ENCODE measurements at places on chromosomes 2 and 18. TPM values are rescaled to one million over a fixed set of nuclear protein-coding genes. Genes with fewer than 3 reads are reported as not detected.

DNA sequence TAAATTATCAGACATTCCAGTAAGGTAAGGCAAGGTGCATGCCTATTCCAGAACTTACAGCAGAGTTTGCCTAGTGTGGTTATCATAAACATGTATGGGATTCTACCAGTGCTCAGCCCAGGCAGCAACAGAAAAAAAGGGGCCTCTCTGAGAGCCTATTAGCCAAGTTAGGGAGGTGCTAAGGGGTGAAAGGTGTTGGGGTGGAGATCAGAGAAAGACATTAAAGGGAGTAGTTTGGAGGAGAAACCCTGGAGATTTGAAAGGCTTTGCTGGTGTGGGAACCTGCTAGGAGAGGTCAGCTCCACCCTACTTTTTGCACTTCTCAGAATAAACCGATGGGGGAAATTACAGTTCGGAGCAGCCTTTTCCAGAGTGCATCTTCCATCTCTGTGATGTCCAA is 2.9 kb downstream of the ARPC2 start:
- H3K4me1 ChIP-seq, result peaks cover 72% of the 10 kb centered on the region
- peak overlapping the region; percentile 92 for H3K4me3 ChIP-seq
- DNase-seq, result no peak
- H3K27ac ChIP-seq, result peak overlapping the region; percentile 95
- H3K27me3 ChIP-seq, result no peaks in the 10 kb centered on the region

GRCh38 chr2:47632754-47633153 is 150.2 kb upstream of the MSH6 start:
- no peak overlapping the region for H3K27ac ChIP-seq
- no peaks in the 10 kb centered on the region for H3K27me3 ChIP-seq

- H3K27ac ChIP-seq, result no peak overlapping the region
- DNase-seq, result no peak
- no peaks in the 10 kb centered on the region for H3K36me3 ChIP-seq
- H3K4me1 ChIP-seq, result no peaks in the 10 kb centered on the region
These were observed 1034.4 kb upstream of the KLHL29 start for GRCh38 chr2:22350621-22351020.

DNA sequence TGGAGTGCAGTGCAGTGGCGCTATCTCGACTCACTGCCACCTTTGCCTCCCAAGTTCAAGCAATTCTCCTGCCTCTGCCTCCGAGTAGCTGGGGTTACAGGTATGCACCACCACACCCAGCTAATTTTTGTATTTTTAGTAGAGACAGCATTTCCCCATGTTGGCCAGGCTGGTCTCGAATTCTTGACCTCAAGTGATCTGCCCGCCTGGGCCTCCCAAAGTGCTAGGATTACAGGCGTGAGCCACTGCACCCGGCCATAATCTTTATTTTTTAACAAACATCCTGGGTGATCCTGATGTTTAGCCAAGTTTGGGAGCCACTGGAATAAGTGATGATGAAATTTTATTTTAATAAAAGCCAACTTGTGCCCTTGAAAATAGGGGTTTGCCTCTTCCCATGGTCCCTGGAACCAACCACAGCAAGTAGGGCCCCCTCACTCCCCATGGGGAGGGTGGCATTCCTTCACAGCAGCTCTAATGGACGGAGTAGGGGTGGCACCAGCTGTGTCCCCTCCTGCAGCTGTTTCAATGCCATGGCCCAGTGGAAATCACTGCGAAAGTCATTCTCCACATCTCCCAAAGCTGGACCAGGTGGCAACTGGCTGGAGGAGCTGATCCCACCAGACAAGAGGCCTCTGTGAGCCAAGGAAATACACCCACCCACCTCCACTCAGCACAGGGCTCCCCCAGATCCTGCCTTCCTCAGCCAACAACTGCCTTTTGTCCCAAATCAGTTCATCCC is 194.8 kb downstream of the ZFP36L2 start:
- peak overlapping the region; percentile 73 for H3K27ac ChIP-seq
- no peak overlapping the region for H3K4me3 ChIP-seq
- H3K4me1 ChIP-seq, result peaks cover 28% of the 10 kb centered on the region
- no peaks in the 10 kb centered on the region for H3K27me3 ChIP-seq

GRCh38 chr18:21369146-21369545 is 127.1 kb downstream of the GREB1L start:
- no peaks in the 10 kb centered on the region for H3K36me3 ChIP-seq
- no peaks in the 10 kb centered on the region for H3K4me1 ChIP-seq
- no peak for DNase-seq

DNA sequence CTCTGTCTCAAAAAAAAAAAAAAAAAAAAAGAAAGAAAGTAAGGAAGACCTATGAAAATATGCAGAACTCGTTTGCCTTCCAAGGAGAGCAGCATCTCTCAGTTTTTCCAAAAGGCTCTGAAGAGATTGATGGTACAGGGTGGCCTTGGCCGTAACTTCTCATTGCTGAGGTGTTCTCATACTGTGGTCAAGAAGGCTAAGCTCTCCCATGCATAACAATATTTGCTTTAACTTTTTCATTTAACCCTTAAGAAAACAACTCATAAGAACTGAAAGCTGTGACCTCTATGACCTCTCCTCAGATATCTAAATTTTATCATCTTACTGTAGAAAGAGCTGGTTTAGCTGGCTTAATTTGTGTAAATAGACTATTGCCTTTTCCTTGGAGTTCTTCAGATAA is 37.1 kb upstream of the GATA6 start:
- no peak for DNase-seq
- no peaks in the 10 kb centered on the region for H3K36me3 ChIP-seq
- H3K4me3 ChIP-seq, result no peak overlapping the region
- no peaks in the 10 kb centered on the region for H3K4me1 ChIP-seq
- no peaks in the 10 kb centered on the region for H3K27me3 ChIP-seq

GRCh38 chr2:25824718-25825117 is 53.6 kb downstream of the ASXL2 start:
- H3K27ac ChIP-seq, result no peak overlapping the region
- no peak overlapping the region for H3K4me3 ChIP-seq
- H3K27me3 ChIP-seq, result no peaks in the 10 kb centered on the region
- DNase-seq, result no peak

The CD8B gene
- 1.5 TPM for total RNA-seq

The RAX gene
- not detected for total RNA-seq

The TLX2 gene
- total RNA-seq, result not detected

The LDAH gene
- 18.3 TPM for total RNA-seq

All from lower lobe of right lung (tissue), 2 donors.